ENCODE measurements at places on chromosomes 13 and 19.

- no peak for DNase-seq
These were observed 2.8 kb upstream of the CRYL1 start for GRCh38 chr13:20528452-20528851.

GRCh38 chr13:74973935-74974879 is 507.8 kb downstream of the TBC1D4 start:
- DNase-seq, result no peak

- no peak for DNase-seq
These were observed 1.4 kb downstream of the NOVA2 start for GRCh38 chr19:45972081-45972946.

GRCh38 chr13:37295573-37295972 is 190.1 kb upstream of the CSNK1A1L start:
- no peak for DNase-seq

- no peak for DNase-seq
These were observed 1.5 kb upstream of the ASPDH start for GRCh38 chr19:50515168-50515561.

- no peak for DNase-seq
These were observed 48.0 kb upstream of the KATNAL1 start for GRCh38 chr13:30355384-30355699.

DNA sequence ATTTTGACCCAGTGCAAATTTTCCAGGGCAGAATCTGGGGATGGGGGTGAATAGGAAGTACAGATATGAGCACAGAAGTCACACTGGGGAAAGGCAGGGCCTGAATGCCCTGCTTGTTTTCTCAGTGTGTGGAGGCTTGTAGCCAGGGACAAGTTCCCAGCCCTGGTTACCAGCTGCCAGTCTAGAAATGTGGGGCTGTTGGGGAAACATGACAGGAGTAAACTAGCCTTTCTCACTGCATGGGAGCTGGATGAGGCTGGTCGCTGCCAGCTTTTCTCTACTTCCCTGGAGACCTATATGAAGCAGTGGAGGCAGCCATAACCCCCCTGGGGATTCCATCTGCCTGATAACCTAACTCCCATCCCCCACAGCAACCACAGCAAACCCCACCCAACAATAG is 2267.7 kb downstream of the PCDH9 start:
- DNase-seq, result no peak

DNA sequence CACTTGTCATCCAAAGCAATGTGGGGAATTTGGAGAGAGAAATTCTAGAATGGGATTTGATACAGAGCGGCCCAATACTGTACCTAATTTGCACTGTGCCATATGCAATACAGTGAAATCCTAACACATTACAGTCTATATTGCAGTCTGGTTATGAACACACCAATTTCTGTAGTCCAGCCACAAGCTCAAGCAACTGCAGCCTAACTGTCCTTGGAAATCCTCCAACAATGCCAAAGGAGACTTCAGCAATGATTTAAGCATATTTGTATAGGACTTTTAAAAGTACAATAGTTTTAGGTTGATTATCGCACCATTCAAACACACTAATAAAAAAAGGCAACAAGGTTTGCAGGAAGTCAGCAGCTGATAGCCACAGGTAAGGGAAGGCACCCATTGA is 17.3 kb downstream of the DIAPH3 start:
- no peak for DNase-seq

GRCh38 chr19:40608240-40608621 is 7.1 kb downstream of the LTBP4 start:
- no peak for DNase-seq

DNA sequence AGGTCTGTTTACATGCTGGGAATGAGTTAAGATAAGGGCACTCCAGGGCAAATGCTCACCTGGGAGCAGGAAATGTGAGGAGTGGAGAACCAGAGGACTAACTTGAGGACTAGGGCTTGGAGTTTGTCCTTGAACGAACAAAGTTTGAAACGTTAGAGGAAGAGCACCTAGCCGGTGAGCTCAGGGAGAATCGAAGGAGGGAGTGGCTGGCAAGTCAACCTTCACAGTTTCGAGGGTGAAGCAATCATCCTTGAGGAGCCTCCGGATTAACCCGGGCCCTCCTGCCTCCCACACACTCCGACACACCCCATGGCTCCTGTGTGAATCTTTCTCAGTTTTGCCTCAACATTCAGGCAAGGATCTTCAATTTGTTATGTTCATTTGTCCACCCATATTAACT is 58.6 kb downstream of the LMO7 start:
- no peak for DNase-seq

GRCh38 chr13:78655007-78655406 is 3.9 kb downstream of the OBI1 start:
- no peak for DNase-seq

GRCh38 chr13:39875111-39875987 is 219.9 kb downstream of the COG6 start:
- DNase-seq, result no peak

DNA sequence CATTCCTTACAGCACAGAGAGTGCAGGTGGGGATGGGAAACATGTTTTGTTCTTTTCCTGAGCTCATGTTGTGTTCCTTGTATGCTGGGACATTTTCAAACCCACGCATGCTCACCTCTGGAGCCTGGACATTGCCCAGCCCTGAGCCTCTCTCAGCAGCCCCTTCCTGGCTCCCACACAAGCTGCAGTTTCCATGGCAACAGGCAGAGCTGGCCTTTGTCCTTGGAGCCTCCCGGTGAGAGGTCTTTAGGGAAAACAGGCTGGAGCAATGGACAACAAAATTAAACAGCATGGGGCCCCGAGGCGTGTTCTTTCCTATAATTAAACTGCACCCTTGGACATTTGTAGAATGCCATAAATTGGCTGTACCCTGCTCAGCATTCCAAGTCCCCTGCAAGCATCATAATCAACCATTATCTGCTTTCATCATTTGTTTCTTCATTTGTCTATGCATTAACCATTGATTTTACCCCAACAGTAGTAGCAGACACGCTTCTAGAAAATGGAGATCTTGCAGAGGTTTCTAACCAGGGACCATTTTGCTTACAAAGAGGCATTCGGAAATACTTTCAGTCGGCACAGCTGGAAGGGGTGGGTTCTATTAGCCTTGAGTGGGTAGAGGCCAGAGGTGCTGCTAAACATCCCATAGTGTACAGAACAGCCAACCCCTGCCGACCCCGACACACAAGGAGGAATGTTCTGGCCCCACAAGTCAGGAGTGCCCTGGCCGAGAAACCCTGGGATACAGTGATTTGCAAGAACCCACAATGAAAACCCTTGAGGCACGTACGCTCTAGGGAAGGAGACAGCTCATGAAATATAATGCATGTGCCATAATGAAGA is 133.4 kb upstream of the PEG3 start:
- DNase-seq, result no peak

GRCh38 chr13:74036373-74036772 is 97.8 kb downstream of the KLF12 start:
- DNase-seq, result no peak

DNA sequence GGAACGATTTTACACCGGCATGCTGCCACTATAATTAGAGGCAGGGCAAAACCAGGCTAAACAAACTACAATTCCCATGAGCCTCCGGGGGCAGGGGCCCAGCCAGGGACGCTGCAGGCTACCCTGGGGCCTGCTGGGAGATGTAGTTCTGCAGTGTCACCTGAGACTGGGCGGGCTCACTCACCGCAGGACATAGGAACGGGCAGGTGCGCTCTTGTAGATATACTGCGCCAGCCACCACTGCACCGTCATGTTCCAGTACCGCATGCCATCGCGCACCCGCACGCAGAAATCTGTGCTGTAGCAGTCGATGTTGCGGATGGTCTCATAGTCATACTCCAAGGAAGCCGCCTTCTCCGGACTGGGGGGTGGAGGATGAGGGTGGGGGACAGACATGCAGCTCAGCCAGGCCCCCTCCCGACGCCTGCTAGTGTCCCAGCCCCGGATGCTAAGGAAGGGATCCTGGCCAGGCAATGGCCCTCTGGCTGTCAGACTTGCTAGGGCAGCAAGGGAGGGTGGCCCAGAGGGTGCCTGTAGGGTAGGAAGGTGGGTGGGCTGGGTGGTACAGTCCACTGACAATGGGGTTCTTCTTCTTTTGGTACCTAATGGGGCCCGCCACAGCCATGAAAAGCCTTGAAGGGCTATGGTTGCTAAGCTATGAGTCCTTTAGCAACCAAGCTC is 5.8 kb upstream of the TMC4 start:
- no peak for DNase-seq

GRCh38 chr13:94268661-94269060 is 210.8 kb downstream of the DCT start:
- no peak for DNase-seq

DNA sequence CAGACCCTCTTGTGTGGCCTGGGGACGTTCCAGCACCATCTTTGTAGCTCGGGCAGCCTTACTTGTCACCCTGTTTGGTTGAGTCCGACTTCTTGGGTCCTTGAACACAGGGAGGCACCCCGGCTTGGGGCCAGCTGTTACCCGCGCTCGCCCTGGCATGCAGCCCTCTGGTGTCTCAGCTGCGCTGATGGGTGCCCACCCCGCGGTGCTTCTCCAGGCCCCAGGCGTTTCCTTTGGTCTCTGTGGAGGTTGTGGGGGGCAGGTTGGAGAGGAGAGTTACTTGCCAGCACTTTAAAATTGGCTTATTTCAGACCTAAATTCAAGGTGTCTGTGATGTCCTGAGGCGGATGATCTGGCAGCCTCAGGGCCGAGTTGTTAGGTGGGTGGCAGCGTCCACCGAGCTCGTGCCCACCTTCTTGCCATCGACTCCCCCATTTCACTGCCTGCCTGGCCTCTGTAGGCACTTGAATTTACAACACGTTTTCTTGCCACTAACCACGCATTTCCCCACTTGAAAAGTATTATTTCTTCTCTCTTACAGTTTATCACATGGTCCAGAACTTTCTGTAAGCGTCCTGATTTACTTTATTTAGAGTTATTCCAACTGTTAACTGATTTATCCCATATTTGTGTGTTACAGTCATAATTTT is 16.9 kb downstream of the UBAC2 start:
- DNase-seq, result no peak

DNA sequence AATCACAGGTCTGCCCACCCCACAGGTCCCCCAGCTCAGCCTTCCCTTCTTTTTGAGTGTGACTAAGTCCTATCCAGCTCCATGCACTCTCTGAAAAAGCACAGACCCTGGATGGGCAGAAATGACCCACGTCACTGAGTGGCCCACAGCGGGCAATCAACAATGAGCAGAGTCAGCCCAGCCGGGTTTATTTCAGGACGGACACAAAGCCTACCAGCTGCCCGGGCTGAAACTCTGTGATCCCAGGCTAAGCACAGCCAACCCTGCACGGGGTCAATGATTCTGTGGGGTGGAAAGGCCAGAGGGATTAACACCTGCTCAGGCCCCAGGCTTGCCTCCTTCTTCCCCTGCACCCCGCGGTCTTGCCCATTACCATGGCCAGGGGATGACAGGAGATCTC is 8.4 kb downstream of the NAPA start:
- no peak for DNase-seq

GRCh38 chr19:13684021-13684420 is 80.3 kb upstream of the MRI1 start:
- DNase-seq, result no peak

DNA sequence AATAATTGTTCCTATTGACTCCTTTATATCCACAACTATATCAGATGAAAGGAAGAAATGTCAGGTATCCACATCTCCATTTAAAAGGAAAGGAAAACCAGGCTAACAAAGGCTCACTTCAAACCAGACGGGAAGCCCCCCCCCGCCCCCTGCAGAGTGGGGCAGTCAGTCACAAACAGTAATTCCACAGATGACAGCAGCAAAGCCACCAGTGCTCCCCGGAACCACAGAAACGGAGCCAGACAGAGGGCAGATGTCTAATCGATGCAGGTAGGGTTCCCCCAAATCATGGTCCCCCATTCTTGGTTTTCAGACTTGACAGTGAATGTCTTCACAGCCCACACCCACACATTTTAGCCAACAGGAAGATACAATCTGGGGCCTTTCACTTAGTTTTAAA is 100.8 kb downstream of the STK24 start:
- DNase-seq, result peak; percentile 62

DNA sequence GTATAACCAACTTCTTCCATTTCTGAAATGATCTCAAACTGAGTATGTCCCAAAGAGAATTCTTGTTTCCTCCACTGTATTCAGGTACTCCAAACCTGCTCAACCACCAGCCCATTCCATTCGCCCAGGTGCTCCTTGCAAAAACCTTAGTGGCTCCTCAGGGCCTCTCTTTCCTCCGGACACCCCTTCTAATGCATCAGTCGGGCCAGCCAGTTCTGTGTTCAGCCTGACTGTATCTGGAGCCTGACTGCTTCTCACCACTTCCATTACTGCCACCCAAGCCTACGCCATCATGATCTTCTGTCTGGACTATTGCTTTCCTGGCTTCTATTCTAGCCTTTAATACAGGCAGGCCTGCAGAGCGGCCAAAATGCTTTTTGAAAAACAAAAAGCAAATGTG is 1.5 kb downstream of the PHF11 start:
- no peak for DNase-seq

DNA sequence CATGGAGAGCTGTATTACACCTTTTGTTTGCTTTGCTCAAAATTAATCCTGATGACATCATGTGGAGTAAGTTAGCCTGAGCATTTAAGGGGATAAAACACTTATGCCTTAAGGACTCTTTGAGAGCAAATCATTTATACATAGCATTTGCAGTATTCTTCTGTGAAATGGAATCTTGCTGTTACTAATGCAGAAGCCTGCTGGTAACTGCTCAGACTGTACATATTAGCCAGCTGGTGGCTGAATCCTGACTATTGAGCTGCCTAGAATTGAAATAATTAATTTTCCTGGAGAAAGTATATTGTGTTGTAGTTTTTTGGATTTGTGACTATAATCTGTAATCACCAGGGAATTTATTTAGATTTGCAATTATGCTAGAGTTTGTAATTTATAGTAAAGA is 363.2 kb downstream of the GPC6 start:
- DNase-seq, result no peak

DNA sequence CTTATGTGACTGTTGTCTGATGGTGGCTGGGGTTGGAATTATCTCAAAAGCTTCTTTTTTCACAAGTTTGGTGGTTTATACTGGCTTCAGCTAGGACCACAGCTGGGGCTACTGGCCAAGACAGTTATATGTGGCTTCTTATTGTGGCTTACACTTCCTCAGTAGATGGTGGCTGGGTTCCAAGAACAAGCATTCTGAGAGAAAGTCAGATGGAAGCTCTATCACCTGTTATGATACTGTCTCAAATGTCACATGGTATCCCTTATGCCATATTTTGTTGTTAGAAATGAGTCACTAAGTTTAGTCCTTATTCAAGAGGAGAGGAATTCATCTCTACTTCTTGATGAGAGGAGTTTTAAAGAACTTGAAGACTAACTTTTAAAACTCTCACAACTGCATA is 41.6 kb downstream of the NDFIP2 start:
- DNase-seq, result no peak

Data from stimulated activated CD4-positive, alpha-beta T cell treated with anti-CD3 and anti-CD28 coated beads, TNF-alpha, amount 100 ng/mL, for 24 hours (primary cell).